Astrocyte of the cerebellum (primary cell): ENCODE measurements at places on chromosomes 13 and 19.

DNA sequence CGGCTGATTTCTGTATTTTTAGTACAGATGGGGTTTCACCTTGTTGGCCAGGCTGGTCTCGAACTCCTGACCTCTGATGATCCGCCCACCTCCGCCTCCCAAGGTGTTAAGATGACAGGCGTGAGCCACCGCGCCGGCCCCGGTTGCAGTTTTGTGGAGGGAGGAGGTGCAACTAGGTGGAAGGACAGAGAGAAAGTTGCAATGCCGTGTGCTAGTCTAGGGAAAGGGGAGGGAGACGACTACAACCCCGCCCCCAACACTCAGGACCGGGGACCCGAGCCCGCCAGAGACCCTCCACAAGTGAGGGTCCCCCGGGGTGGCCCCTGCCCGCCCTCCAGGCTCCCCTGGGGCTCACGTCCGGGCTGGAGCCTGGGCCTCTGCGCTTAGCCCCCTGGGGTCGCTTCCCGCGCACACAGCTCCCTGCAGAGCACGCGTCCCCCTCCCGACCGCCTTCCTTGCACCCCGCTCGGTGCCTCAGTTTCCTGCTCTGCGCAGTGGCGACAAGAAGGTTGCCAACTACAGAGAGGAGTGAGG is 1.2 kb upstream of the ARID3A start:
- DNase-seq: no peak

DNA sequence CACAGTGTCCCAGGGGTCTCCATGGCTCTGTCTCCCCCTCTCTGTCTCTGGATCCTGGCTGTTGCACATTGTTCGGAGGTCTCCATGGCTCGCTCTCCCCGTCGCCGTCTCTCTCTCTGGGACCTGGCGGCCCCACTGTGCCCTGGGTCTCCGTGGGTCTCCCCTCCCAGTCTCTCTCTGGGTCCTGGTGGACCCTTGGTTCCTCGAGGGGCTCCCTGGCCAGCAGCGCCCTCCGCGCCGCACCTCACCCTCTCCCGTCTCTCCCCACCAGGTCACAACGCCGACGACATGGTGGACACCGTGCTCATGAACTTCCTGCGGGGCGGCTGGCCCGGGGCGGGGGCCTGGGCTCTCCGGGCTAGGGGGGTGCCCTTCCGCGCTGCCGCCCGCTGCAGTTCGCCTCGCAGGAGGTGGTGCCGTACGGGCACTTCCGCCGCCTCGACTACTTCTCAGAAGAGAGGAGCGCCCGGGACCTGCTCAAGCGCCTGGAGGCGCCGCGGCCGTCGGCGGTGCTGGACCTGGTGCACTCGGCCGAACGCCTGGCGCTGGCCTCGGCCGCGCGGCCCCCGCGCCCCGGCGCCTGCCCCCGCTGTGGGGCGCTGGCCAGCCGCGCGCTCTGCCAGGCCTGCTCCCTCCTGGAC is 29.1 kb downstream of the SIGLEC5 start:
- DNase-seq: no peak

GRCh38 chr13:96984051-96984508 is 10.2 kb downstream of the OXGR1 start:
- DNase-seq: no peak

DNA sequence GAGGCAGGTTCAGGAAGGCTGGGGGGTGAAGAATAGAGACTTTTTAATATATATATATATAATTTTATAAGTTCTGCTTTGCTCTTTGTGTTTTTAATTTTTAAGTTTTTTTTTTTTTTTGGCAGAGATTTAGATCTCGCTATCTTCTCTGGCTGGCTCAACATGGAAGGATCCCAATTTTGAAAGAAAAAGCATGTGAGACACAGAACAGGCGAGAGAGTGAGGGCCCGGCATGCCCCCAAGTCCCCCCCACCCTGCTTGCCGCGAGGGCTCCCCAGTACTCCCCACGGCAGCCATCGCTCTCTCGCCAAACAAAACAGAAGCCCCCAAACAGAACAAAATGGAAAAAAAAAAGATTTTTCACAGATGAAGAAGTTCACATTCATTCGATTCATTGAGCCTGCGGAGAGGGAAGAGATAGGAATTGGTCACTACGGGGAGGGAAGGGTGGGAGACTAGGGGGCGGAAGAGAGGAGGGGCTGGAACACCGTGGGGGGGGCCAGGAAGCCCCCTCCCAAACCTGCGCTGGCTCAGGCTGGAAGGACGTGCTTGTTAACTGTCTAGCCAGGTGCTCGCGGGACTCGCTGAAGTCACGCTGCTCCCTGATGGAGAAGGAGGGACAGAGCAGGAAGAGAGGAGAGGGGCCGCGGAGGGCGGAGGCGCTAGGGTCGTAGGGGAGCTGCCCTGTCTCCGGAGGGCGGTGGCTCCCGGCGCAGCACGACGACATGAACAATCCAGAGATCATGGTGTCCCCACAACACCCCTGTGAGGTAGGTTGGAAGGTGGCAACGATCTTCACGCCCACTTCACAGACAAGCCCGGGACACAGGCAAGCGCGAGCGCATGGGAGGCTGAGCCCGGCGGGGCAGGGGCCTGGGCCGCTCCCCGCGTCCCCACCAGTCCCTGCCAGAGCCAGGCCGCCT is 10.6 kb downstream of the KHSRP start:
- DNase-seq: no peak

DNA sequence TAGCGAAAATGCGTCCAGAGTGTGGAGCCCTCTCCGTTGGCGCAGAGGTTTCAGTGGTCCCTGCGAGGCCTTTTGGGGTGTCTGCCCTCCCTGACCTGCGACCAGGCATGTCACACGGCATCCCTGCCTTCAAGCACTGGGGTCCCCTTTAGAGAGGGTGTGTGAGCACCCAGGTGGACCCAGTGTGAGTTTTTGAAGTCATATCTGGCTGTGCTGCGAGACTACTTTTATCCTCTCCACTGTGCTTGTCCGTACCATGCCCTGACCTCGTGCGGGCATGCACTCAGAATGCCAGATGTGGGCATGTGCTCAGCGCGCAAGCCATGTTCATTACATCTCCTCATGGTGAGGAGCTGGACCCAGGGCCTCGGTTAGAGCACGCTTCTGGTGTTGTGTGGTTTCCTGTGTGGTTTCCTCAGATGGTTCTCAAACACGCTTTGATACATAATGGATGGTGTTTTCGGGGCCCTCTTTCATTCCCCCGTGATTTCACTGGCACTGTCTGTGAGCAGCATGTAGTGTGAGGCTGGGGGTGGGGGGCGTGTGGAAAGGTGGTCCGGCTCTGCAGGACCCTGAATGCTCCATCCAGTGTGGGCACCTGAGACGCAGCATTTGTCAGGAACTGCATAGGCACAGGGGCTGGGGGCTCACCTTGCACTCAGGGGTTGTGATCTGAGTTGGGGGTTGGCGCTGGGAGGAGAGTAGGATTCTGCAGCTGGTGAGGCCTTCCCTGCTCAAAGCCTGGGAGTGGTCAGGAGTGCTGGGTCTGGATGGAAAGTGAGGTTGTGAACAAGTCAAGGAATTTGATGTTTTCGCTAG is 2.3 kb downstream of the TFDP1 start:
- DNase-seq: no peak

DNA sequence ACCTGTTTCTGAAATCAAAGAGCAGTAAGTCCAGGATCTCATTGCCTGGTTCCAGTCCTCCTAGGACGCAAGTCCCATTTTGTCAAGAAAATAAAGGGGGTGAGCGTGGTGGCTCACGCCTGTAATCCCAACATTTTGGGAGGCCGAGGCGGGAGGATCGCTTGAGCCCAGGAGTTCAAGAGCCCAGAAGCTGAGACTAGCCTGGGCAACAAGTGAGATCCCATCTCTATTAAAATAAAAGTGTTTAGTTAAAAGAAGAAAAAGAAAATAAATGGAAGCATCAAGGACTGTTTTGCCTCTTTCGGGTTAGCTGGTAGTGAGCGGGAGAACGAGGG is 344 bp upstream of the HAUS5 start:
- no peak for DNase-seq

DNA sequence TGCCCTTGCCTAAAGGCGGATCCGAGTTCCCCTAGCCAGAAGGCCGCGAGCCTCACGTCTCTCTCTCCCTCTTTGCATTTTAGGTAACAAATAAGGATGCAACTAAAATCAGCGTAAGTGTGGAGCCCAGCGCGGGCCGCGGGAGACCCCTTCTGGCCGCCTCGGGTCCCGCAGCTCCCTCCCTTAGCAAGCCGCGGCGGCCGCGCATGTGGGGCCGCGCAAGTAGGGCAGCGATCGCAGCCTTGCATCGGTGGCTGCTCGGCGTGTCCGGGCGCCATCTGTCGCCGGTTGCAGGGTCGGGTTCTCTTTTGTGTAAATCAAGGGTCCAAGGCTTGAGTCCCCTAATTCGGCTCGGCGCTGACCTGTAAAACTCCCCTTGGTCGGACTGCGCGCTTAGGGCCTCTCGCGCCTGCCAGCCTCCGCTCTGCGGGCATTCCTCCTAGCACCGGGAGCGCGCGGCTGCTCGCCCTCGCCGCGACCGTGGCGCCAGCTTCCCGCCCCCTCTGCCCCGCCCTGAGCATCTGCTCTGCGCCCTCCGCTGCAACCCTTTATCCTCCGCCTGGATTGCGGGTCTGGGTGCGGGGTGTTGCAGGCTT is 2.7 kb downstream of the VSTM2B start:
- DNase-seq: peak; percentile 5

DNA sequence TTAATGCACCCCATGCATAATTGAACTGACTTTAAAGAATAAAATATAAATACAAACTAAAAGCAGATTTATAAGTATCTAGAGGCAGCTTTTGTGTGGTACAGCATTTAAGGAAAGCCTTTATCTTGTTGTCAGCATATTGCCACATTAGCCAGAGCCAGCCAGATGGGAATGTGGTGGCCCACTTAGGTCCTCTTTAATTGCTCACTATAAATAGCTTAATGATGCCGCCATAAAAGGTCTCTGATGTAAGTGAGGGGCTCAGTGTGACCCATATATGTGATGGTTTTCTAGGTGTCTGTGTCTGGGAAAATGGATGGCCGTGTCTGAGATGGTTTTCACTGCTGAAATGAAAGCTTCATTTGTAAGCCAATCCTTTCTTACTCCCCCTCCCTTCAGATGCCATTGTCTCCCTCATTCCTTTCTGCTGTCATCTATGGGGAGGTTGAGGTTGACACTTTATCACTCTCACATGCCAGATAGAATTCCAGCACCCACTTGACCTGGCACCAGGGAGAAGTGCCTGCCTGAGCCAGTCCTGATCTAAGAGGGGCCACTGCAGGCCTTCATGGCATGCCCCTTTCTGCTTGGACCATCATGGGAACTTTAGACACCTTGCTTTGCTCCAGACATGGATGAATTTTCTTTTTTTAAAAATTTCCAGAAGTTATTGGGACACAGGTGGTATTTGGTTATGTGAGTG is 135.3 kb downstream of the MTUS2 start:
- no peak for DNase-seq

DNA sequence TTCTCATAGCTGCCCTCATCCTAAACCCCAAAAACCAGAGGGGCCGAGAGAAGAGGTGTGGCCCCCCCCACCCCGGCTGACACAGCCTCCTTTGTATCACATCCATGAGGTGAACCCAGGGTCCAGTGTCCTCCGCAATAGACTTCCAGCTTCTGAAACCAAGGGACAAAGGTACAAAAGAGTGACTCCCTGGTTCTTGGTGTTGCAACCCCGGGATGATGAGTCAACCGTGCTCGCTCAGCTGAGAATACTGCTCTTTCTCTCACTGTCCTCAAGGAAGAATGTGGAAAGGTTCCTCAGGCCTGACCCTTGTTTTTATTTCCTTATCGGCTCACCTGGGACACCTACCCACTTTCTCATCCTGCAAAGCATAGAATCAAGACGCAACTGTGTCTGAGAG is 5.5 kb downstream of the SLC15A1 start:
- no peak for DNase-seq

- peak; percentile 80 for DNase-seq
Observed at GRCh38 chr19:55549500-55550320, 4.4 kb upstream of the SBK3 start.

DNA sequence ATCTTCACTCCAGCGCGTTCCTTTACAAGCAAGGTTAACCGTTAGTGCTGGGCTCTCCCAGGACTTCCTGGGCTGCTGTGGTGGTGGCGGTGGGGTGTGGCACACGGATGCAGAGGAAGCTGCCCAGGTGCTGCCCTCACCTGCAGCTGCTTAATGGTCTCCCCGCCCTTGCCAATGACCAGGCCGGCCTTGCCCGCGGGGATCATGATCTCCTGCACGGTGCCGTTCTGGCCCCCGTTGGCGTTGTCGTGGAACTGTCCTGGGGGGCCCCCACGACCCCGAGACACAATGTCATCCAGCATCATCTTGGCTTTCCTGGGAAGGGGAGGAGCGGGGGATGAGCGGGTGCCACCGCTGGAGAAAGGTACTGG is 6.1 kb downstream of the KHSRP start:
- no peak for DNase-seq

DNA sequence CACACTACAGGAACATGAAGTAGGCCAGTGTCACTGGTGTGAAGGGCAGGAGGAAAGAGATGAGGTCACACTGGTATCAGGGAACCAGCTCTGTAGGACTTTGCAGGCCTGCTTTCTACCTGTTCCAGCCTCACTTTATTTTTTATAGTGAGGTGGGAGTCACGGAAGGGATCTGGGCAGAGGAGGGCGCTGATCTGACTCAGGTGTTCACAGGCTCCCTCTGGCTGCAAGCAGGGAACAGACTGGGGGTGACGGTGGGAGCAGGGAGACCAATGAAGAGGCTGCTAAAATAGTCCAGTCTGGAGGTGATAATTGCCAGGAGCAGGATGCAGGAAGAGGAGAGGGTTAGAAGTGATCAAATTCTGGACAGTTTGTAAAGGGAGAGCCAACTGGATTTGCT is 2.8 kb downstream of the THAP8 start:
- no peak for DNase-seq

- DNase-seq: no peak
Observed at GRCh38 chr19:13634658-13635057, 128.4 kb upstream of the CACNA1A start.

DNA sequence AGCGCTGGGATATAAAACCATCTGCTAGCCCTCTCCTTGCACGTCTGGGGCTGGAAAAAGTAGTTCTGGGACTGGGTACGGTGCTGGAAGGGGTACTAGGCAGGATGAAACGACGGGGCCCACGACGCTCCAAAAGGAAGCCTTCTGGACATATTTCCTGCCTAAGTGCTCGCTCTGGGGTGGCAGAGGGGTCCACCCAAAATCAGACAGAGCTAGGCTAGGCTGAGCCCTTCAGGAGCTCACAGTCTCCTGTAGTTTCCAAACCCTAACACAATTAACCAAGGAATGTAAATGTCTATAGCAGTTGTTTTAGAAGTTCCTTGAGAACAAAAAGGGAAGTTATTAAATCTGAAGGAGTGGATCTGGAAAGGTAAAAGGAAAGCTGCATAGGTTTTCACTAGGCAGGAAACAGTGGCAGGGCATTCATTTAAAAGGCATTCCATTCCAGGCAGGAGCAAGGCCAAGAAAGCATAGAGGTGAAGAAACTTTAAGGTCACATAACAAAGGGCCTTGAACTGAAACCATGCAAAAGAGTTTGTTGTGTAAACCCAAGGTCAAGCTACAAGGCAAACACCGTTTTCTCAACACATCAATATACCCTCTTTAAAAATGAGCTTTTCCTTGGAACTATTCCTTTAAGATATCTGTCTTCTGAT is 634 bp upstream of the DIAPH3 start:
- DNase-seq: no peak

DNA sequence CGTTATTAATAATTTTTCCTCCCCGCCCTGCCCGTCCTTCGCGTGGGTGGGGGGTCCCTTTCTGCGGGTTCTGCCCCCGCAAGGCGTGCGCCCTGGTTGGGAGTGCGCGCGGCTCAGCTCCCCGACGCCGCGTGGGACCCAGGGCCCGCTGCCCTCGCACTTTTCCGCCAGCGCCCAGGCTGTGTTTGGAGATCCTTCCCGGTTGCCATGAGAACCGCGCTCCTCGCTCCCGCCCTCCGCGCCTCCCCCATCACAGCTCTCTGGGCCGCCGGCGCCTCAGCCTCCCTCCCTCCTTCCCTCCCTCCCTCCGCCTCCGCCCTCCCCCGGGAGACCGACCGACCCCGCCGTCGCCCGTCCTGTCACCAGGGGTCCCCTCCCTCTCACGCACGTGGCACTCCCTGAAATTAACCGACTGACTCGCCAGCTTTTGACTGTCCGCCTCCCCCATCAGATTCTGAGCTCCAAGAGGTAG is 2.4 kb upstream of the SSBP4 start:
- no peak for DNase-seq
